Fibroblast of pulmonary artery (primary cell): ENCODE measurements at places on chromosomes 1 and 21.

GRCh38 chr21:43323244-43324005, 103.5 kb downstream of the SIK1 start:
- DNase-seq = no peak

GRCh38 chr1:208923946-208924720, 659.4 kb upstream of the CAMK1G start:
- no peak for DNase-seq

DNA sequence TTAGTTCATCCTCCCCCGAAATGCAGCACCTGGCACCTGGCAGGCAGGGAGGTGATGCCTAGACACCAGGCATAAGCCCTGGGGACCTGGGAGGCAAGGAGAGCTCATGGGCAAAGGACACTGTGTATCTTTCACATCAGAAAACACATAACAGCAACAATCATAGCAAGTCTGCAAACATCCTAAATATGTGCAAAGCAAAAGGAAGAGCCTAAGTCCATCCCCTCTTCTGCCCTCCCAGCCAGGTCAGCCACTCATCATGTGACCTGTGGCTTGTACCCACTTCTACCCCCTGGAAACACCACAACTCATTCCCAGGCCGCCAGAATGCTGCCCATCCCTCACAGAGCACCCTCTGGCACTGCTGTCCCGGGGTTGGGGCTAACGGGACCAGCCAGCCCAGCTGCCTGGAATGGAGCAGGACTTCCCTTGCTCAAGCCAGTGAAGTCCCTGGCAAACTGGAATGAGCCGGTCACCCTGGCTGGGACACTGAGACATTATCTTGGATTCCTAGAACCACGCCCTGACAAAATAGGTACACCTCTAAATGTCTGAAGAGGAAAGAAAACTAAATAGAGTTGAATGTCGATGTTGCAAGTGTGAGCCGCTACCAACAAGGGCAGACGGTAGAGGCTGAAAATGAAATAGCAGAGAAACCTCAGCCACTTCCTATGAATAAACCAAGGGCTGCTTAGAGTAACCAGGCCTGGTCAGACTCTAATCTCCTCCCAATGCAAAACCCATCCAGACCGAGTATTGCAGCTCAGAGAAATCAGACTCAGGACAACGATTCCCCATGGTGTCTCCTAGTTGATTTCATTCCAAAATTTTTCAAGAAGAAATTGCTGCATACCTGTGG, 29.4 kb downstream of the TMPRSS2 start:
- no peak for DNase-seq

GRCh38 chr21:42257091-42257765, 38.3 kb downstream of the ABCG1 start:
- DNase-seq = peak; percentile 67

DNA sequence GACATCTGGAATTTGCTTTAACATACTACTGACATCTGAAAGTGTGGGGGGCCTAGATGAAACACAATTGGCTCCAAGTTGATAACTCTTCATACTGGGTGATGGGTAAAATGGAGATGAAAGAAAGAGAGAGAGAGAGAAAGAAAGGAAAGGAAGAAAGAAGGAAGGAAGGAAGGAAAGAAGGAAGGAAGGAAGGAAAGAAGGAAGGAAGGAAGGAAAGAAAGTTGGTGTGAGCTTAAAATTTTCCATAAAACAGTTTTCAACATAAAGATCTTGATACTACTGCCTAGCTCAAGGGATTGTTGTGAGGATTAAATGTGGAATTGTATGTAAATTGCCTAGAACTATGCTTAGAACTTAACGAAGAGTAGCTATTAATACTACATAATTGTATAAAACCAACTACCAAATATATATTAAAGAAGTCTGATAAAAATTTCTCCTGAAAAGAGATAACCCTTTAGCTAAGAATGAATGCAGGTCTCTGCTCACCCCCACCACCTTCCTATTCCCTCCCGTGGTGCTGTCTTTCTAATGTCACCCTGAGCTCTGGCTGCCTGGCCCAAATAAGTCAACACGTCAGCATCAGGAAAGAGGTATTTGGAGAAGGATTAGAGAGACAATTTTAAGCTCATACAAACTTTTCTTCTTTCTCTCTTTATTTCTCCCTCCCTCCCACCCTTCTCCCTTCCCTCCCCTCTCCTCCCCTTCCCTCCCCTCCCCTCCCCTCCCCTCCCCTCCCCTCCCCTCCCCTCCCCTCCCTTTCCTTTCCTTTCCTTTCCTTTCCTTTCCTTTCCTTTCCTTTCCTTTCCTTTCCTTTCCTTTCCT, 89.3 kb upstream of the SGIP1 start:
- no peak for DNase-seq

DNA sequence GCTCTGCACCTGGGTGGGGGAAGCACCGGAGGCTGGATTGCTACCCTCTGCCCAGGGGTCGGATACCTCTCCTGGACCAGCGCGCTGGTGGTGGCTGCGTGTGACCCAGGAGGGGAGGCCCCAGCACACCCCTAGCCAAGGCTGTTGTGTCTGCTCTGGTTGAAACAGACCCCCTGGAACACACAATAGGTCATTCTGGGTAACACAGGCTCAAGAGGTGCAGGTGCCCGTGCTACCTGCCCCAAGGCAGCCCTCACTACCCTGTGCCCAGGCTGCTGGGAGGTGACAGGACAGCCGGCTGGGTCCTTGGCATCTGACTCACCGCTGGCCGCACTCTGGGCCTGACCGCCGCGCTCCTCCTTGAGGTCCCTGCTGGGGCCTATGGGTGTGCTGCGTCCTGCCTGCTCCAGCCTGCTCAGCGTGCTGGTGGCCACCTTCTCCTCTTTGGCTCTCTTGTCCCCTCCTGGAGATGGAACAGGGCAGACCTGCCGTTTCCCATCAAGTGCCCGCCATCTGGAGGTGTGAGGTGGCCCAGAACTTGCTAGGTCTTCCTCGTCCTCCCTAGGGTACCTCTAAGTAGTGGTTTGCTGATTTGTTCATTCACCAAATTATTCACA, 30.0 kb downstream of the ZBTB17 start:
- DNase-seq = no peak

- peak; percentile 72 for DNase-seq
Measured at GRCh38 chr1:231781892-231782291, 155.3 kb downstream of the DISC1 start.

DNA sequence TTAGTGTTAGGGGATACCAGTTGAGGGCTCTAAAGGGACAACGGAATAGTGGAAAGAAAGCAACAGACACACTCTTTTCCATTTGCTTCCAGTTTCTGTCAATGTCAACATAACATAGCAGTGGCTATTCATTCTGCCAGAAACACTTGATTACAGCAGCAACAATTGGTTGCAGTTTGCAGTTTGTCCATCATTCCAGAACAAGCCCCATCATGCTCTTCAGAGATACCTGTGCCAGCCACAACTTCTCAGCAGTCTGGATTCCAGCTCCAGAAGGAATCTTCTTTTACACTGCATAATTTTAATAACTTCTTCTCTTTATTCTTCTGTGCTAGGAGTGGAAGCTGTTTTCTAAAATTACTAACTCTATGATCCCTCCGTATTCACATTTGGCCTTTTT, 1521.4 kb downstream of the PLA2G4A start:
- DNase-seq = no peak

DNA sequence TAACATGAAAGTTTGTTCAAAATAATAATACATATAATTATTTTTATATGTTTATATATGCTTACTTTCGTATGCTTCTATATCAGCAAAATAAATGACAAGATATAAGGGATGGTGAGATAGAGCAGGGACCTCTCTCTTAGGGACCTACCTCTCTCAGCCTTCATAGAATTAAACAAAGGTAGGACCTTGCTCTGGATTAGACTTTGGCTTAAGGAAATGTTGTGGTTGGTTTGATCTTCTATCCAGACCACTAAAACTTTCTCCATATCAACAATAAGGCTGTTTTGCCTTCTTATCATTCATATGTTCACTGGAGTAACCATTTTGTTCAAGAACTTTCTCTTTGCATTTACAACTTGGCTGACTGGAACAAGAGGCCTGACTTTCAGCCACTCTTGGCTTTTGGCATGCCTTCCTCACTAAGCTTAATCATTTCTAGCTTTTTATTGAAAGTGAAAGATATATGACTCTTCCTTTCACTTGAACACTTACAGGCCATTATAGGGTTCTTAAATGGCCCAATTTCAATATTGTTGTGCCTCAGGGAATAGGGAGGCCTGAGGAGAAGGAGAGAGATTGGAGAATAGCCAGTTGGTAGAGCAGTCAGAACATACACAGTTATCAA, 14.4 kb downstream of the FRRS1 start:
- DNase-seq = no peak

DNA sequence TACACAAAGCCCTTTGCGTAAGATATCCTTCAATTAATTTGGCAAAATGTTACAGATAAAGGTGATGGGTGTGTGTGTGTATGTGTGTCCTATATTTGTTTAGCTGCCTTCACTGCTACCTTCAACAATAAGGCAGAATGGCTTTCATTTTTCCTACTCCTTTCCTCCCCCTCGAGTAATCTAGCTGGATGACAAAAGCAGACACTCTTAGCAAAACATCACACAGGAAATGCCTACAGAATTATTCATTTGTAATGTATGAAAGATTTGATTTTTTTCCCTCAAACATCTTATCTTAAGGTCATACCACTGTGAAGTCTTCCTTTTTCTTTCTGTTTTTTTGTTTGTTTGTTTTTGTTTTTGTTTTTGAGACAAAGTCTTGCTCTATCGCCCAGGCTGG, 10.6 kb downstream of the PTPN22 start:
- DNase-seq = peak; percentile 87

DNA sequence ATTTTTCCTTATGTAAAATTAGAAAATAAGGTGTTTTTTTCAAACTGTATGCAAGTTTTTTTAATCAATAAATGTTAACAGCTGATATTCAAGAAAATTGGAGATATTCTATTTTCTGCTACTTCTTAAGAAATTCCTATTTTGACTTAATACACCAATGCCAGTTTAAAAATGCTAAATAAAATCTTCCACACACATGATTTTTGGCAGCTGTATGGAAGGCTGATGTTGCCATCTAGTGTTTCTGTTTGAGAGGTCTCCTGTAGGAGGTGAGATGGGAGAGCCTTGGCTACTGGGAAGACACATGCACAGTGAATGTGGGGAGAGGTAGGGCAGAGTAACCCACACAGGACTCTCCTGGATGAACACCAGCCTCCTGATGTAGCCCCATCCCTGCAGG, 29.2 kb upstream of the OR2B11 start:
- peak; percentile 61 for DNase-seq

GRCh38 chr21:34878940-34879339, 170.2 kb downstream of the RUNX1 start:
- DNase-seq = no peak

- DNase-seq = no peak
Measured at GRCh38 chr1:198352975-198353695, 187.3 kb downstream of the ATP6V1G3 start.

GRCh38 chr1:171805395-171806115, 24.1 kb downstream of the METTL13 start:
- DNase-seq = no peak

- DNase-seq = no peak
Measured at GRCh38 chr1:69744381-69744780, 176.7 kb downstream of the LRRC7 start.

DNA sequence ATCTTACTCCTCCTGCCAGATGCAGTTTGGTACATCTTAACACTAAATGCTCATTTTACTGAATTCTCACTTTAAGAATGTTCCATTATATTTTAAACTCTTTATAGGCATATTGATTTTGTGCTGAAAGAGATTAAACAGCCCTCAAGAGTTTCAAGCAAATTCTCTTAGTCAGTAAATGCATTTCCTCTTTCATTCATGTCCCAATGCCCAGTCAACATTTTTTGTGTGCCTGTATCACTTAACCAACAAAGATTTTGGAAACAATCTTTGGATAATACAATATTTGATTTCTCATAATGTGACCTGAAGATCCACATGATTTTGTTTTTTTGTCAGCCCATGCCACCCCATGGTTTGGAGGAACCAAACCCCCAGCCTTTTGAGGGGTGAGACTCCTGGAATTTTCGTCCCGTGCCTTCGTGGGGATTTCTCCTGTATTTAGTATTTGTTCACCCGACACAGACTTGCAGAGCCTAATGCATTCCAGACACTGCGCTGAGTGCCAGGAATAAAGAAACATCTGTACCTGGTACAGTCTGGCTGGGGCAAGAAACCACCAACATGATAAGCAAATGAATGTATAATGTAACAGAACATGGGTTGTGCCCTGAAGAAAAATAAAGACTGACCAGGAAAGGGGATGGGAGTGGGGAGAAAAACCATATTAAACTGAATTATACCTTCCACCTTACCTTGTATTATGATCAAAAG, 47.1 kb upstream of the ETS2 start:
- DNase-seq = peak; percentile 36

DNA sequence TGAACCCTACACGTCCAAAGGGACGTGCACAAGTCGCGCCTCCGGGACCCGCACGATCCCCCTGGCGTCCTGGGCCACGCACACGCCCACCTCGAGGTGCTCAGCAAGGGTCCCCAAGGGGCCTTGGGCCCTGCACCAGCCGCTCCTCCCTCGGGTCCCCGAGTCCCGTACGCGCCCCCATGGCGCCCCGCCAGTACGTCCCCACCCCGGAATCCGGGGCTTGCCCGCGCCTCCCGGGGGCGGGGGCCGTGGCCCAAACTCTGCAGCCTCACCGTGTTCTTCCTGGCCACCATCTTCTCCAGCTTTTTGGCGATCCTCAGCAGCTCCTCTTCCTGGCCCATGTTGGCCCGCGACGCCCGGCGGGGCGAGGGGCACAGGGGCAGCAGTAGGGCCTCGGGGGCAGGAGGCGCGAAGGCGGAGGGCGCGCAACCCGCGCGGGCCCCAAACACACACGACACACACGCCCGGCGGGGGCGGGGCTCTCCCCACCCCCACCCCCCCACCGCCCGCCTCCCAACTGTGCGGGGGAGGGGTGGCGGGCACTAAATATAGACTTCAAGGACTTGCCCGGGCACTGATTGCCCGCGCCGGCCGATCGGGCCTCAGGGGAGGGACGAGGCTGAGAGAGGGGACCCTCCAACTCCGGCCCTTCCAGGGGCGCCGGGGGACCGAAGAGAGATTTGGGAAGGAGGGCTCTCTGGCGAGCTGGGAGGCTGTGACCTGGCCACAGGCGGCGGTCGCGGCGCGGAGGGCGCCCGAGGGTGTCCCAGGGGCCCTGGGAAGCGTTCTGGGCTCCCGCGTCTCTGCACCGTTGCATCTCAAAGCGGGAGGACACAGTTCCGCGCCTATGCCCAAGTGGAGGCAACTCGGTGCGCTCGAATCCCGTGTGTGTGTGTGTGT, at the start of gene TCEA3:
TSS of gene TCEA3 (minus strand) at position 456 of the 900 bp plus-strand sequence. CDS start at position 341, 115 bp downstream.
- DNase-seq = peak; percentile 32

GRCh38 chr1:242057745-242058115, 58.8 kb upstream of the MAP1LC3C start:
- no peak for DNase-seq

- no peak for DNase-seq
Measured at GRCh38 chr1:229410370-229410691, 23.6 kb downstream of the ACTA1 start.

- no peak for DNase-seq
Measured at GRCh38 chr1:62230718-62231117, 36.1 kb downstream of the L1TD1 start.

- DNase-seq = peak; percentile 28
Measured at GRCh38 chr1:224884361-224884801, 45.1 kb upstream of the DNAH14 start.
